AML-193 (cell line): ENCODE measurements at places on chromosomes 4 and X.

GRCh38 chrX:20437683-20438082, 171.0 kb upstream of the RPS6KA3 start:
- no peak for DNase-seq

- no peak for DNase-seq
These were observed 337.3 kb upstream of the GNPDA2 start for GRCh38 chr4:45063696-45064095.

GRCh38 chr4:77797239-77797638, 21.9 kb downstream of the CNOT6L start:
- no peak for DNase-seq

DNA sequence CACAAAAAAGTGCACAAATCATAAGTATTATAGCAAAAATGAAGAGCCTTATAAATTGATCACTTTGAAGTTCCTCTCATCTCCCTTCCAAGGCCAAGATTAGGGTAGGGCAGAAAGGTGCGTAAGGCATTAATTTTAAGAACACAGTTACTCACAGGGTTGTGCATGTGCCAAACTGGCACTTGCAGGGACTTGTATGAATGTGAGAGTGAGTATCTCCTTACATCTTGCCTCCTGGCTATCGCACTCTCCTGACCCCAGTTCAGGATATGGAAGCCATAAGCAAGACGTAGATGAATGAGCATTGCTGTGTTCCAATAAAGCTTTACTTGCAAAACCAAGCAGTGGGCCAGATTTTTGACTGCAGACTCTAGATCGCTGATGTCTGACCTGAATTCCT, 510.1 kb upstream of the AADAT start:
- no peak for DNase-seq

- DNase-seq, result no peak
These were observed 8.3 kb downstream of the KLHL13 start for GRCh38 chrX:118108304-118108703.

DNA sequence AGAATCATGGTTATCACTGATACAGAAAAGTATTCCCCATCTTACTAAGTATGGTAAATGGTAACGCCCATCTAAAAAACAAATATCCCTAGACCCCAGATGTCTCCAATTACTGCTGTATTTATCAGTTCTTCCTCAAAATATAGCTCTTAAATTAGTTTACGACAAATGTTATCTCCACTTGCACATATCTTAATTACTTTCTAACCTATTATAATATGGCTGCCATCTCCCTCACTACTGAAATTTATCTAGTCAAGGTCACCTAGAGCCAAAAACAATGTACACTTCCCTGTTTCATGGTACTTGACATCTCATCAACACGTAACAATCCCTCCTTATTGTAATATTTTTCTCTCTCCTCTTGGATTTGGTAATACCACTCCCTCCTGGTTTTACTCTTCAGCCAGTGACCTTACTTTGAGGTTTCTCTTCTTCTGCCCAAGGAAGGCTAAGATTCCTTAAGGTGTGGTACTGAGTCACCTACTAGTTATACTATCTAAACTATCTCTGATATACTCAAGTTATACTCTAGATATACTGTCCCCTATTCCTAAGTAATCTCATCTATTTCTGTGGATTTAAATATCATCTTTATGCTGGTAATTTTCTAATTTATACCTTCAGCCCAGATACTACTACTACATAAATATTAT, 8.6 kb downstream of the LCORL start:
- DNase-seq, result no peak

DNA sequence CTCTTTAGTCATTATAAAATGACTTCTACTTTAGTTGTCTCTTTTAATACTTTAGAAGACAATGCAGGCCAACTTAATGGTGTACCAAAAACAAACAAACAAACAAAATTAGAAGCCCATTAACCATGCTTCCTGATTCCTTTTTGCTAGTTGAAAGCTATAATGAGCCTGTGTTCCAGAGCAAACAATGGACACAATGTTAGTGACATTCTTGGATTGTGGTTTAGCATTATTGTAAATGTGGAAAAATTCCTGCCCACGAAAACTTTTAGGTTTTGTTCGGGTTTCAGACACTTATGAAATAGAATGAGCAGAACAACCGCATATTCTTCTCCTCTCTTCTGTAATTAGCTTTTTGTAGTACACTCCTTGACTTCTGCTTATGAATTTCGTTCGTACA, 1682.7 kb upstream of the PCDH7 start:
- no peak for DNase-seq

GRCh38 chr4:163243297-163243981, 76.7 kb upstream of the NAF1 start:
- DNase-seq, result no peak

GRCh38 chr4:112348488-112349158, 51.5 kb downstream of the ALPK1 start:
- no peak for DNase-seq

DNA sequence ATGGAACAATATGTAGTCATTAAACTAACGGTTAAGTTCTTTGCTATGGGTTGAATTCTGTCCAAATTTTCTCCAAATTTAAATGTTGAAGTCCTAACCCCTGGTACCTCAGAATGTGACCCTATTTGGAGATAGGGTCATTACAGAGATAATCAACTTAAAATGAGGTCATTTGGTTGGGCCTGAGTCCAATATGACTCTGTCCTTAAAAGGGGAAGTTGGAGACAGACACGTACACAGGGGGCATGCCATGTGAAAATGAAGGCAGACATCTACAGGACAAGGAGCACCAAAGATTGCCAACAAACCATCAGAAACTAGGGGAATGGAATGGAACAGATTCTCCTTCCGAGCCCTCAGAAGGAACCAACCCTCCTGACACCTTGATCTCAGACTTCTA, 492.0 kb upstream of the FTHL17 start:
- DNase-seq, result no peak

- DNase-seq, result no peak
These were observed 952 bp downstream of the ARSD start for GRCh38 chrX:2928191-2928582.

GRCh38 chr4:62344474-62344873, 1144.3 kb downstream of the ADGRL3 start:
- no peak for DNase-seq

- DNase-seq, result no peak
These were observed 69.5 kb downstream of the APBB2 start for GRCh38 chr4:41144812-41145211.

DNA sequence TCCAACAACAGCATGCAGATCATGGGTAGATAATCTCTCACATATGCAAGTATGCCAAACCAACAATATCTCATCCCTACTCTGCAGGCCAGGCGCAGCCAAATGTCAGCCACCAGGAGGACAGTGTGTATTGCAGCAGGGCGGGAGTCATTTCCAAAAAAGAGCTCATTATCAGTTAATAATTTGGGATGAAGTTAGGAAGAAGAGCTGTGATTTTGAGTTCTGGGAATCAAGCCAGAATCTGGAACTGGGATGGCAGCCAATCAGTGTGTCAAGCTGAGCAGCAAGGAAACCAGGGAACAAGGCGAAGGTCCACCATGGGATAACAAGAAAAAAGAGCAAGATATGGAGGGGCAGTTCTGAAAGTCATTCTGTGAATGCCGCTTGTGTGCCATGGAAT, 88.2 kb upstream of the CAMK2D start:
- no peak for DNase-seq

GRCh38 chrX:37745354-37745753, 34.5 kb upstream of the CYBB start:
- DNase-seq, result peak; percentile 68

- DNase-seq, result no peak
These were observed 77.1 kb downstream of the MID2 start for GRCh38 chrX:107902721-107903120.

- no peak for DNase-seq
These were observed 54.9 kb downstream of the NWD2 start for GRCh38 chr4:37299468-37299867.

GRCh38 chr4:53043891-53044650, 182.0 kb downstream of the RASL11B start:
- DNase-seq, result no peak

DNA sequence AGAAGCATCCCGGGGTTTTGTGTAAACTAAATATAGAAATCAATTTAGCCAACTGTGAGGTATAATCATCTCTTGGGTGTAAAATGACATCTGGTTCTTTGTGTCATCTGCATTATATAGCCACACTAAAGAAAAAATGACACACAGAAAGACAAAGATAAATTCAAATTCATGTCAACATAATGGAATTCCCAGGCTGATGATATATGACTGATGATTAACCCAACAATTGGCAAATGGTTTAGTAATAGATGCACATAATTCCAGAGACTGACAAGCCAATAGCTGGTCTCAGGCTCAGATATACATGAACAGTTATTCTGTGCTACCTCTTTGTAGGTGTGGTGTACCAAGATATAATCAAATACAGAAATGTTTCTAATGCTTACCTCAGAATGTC, 375.4 kb upstream of the PITX2 start:
- no peak for DNase-seq
